Frontal cortex (tissue), 4 donors: ENCODE measurements at places on chromosomes 13 and 19.

GRCh38 chr13:77390391-77390790 is 63.5 kb upstream of the MYCBP2 start:
- DNase-seq = no peak

- DNase-seq = no peak
Observed at GRCh38 chr13:23715762-23716235, 145.6 kb downstream of the TNFRSF19 start.

DNA sequence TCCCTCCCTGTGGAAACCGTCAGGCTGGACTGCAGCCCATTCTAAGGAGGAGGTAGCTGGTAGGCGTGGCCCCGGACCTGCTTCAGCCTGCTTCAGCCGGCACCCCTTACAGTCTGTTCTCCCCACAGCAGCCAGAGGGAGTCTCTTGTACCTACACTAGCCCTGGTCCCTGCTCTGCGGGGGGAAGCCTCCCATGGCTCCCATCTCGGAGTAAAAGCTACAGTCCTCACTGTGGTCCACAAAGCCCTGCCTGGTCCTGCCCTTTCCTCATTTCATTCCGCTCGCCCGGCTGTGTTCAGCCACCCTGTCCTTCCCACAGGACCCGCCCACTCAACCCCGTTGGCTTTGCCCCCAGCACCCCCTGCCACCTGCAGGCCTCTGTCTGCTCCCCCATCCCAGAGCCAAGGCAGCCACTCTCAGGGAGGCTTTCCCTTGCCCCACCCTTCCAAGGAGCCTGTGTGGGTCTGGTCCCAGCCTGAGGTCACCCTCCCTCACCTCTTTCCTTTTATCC is 1.3 kb downstream of the PGLYRP1 start:
- DNase-seq = no peak

GRCh38 chr13:69194130-69194529 is 913.5 kb upstream of the ATXN8OS start:
- DNase-seq = no peak
